Mesenteric fat pad (tissue), 1 donor: ENCODE measurements at places on chromosomes 3 and 15. TPM values are rescaled to one million over a fixed set of nuclear protein-coding genes. Genes with fewer than 3 reads are reported as not detected.

GRCh38 chr3:27209617-27210264 is 159.4 kb downstream of the NEK10 start:
- no peak for DNase-seq

- no peak for DNase-seq
Observed at GRCh38 chr3:5053021-5053831, 68.9 kb upstream of the ARL8B start.

DNA sequence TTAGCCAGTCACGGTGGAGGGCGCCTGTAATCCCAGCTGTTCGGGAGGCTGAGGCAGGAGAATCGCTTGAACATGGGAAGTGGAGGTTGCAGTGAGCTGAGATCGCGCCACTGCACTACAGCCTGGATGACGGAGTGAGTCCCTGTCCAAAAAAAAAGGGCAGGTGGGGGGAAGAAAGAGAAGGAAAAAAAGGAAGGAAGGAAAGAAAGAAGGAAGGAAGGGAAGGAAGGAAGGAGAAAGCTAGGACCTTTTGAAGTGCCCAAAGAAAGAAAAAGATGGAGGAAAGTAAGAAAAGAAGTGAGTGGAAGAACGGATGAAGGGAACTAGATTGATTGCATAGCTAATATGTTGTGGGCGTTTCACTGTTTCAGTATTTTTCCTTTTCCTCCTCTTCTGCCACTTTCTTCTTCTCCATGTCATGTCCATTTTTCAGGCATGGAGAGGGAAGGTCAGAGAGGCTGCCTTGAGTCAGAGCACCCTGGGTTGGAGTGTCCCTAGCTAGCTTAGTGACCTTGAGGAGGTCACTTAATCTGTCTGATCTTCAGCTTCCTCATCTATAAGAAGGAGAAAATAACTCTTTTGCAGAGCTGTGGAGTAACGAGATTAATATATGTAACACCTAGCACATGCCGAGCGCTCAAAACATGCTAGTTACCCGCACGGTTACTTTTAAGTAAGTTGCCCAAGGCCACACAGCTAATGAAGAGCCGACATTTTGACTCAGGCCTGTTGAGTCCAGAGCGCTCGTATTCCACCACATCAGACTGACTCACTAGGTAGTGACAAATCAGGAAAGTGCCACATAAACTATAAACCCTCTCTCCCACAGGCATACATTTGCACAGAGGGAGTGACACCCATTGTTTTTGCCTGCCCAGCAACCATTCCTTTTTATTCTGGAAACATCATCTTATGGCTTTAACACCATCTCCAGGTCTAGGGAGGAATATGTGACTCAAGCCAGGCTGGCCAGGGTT is 42.2 kb downstream of the BHLHE40 start:
- no peak for DNase-seq

DNA sequence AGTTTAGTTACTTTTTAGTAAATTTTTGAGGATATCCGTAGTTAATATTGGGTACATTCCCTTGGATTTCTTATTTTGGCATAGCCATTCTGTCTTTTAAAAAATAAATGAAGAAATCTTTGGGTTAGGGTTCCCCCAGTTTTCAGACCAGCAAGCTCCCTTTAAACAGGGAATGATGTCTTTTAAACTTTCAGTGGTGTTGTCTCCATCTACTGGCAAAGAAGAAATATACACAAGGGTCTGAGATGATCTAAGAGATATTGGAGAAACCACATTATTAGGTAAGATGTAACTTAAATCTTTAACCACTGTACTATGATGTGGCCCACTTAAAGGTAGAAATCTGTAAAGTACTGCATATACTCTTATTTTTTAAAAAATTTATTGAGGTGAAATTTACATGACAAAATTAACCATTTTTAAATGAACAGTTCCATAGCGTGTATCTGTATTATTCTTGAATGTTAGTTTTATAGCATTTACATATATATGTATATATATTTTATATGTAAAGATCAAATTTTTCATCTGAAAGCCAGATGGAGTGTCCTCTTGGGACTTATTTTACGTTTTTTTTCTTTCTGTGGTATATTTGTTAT is 35.1 kb upstream of the EIF3J start:
- DNase-seq, result no peak

DNA sequence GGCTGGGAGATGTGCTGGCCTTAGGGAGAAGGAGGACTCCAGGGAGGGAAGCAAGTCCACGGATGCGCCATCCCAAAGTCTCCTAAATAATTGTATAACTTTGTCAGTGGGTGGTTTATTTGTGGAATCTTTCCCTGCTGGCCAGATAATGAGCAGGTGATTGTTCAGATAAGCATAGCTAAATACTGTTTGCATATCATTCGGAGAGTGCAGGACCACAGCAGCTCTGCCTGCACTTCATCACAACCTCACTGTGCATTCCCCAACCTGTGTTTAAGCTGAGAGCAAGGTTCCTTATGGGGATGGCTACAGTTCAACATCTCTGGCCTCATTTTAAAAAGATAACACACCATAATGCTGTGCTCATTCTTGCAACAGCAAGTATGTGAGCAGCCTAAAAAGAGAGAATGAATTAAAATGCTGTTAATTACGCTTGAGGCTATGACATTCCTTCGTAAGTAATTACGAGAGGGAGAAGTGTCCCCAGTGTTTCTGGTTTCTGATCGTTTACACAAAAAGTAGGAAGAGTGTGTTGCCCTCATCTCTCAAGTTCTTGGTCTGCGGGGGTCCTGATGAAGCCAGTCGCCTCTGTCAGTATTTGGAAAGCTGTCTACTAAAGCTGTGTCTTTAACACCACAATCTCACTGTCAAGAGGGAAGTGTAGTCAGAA is 272.0 kb upstream of the RORA start:
- no peak for DNase-seq

GRCh38 chr3:53144862-53145712 is 14.9 kb upstream of the RFT1 start:
- DNase-seq, result no peak

GRCh38 chr3:136994772-136995516 is 37.2 kb downstream of the IL20RB start:
- DNase-seq, result no peak

GRCh38 chr3:169513672-169514071 is 149.8 kb downstream of the MECOM start:
- no peak for DNase-seq

The MST1R gene
- 1.8 TPM for total RNA-seq
